Hematopoietic multipotent progenitor cell treated with erythropoietin and hydrocortisone succinate and interleukin-3 and kit ligand, for 4 days (in vitro differentiated cells): ENCODE measurements at places on chromosomes 7 and 10.

GRCh38 chr7:25694699-25695098, 457.3 kb upstream of the NFE2L3 start:
- DNase-seq: no peak

GRCh38 chr7:112262855-112263487, 56.5 kb downstream of the ZNF277 start:
- DNase-seq: no peak

DNA sequence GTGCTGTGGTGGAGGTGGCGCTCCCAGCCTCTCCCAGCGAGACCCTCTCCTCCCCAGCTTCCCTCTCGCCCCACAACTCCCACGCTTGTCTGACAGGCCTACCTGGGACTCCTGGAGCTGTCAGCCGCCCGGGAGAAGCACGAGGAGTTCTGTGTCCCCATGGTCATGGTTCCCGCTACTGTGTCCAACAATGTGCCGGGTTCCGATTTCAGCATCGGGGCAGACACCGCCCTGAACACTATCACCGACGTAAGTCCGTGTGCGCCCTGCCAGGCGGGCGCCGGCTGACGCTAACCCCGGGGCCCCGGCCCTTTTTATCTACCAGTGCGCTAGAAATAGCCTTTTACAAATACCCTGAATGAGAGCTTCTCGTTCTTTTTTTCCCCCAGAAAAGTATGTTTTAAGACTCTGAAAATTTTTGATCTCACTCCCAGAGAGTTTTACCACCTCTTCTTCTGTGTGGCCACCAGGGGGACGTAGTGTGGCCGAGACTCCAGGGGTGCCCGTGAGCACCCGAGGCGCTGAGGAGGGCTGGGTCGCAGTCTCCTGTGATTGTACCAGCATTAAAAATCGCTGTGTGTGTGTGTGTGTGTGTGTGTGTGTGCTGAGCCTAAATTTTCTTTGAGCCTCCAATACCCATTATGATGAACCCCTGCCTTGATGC, 52.6 kb downstream of the PFKP start:
- peak; percentile 73 for DNase-seq

DNA sequence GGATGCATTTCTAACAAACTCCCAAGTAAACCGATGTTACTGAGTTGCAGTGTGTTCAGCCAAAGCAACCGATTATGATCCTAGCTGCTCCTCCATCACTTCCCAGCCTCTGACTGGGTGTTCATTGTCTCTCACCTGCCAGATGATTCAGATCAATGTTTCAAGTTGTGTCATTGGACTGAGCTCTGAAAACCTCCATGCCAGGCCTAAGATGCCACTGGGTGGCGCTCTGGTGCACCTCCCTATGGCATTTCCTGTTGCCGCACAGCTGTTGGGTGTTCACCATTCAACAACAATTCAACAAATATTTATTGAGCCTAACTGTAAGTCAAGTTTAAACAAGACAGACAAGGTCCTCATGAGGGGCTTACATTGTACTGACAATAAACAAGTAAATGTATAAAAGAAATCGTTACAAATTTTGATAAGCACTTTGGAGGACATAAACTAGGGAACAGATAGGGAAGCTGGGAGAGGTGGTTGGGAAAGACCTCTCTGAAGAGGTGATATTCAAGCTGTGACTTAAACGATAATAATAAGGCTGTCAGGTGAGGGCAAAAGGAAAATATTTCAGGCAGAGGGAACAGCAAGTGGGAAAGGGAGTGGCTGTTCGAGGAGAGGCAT, 22.8 kb downstream of the RGR start:
- peak; percentile 63 for DNase-seq

- peak; percentile 65 for DNase-seq
Measured at GRCh38 chr7:66140924-66141323, 26.3 kb downstream of the CRCP start.

GRCh38 chr7:121160150-121161008, 168.4 kb upstream of the WNT16 start:
- DNase-seq: peak; percentile 15

DNA sequence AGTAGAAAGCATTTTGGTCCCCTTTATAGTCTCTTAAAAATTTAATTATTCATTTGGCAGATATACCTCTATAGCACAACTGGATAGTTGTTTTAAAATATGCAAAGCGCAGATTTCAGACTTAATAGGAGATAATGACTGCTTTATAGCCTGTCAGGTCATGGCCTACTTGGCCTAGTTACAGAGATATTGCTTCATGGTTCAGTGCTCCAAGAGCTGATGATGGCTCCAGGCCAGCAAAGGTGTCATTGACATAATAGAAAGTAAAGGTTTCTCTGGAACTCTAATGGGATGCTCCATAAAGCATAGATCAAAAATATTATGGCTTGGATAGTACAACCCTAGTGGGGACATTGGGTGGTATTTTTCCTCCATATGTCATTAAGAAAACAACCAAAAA, 285.7 kb downstream of the NXPH1 start:
- no peak for DNase-seq

DNA sequence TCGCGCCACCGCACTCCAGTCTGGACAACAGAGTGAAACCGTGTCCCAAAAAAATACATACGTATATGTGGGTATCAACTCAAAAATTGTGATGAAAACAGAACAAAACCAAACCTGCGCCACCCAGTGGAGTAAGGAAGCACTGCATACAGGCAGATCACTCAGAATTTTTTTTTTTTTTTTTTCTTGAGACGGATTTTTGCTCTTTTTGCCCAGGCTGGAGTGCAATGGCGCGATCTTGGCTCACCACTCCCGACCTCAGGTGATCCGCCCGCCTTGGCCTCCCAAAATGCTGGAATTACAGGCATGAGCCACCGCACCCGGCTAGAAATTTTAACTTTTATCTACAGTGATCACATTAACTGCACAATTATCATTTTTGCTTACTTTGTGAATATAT, 9.1 kb upstream of the TMEM236 start:
- DNase-seq: peak; percentile 88

- no peak for DNase-seq
Measured at GRCh38 chr7:34220506-34221185, 315.3 kb downstream of the BMPER start.

DNA sequence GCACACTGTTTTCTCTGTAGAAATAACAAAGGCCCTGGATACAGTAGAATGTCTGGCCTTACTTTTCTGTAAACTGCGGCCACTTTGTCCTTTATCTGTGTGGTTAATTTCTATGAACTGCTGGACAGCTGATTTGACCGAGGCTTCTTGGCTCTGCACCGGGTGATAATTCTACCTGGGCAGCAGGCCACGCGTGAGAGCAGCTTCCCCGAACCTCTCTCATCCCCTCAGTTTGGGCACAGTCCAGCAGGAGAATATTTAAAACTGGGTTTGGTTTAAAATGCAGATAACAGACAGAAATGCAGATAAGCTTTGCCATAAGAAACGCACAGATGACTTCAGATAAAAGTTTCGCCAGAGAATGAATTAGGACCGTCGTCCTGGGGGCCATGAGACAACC, 81.0 kb downstream of the CELF2 start:
- DNase-seq: peak; percentile 10

DNA sequence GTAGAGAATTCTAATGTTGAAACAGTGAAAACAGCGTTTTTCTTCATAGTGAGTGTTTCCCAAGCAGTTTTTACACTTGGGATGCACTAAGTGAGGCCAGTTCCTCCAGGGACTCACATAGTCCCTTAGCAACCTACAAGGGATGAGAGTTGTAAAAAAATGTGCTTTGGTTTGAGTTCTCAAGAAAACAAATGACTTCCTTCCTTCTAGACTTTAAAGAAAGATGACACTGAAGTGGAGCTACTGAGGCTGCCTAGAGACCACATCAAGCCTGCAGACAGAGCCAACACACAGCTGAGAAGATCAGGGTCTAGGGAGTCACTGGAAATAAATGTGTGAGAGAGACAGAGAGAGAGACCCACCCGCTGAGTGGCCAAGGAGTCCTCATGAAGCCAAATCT, 264.4 kb downstream of the TNS3 start:
- DNase-seq: no peak

- no peak for DNase-seq
Measured at GRCh38 chr7:12094365-12094921, 116.7 kb upstream of the TMEM106B start.

DNA sequence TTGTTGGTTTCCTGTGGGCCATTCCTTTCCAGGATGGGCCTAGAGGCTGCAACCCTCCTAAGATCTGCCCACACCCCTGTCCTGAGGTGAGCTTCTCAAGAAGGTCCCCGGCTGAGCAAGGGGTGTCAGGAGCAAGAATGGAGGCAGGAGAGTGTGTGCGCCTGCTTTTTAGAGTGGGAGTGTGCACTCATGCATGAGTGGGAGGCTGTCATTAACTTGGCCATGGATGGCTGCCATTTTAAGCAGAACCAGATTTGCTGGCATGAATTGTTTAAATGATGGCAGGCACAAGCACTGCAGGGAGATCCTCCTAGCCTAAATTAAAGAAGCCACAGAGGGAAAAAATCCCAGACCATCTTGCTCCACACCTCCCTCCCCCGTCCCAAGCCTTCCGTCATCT, 2.9 kb upstream of the SGPL1 start:
- DNase-seq: no peak

DNA sequence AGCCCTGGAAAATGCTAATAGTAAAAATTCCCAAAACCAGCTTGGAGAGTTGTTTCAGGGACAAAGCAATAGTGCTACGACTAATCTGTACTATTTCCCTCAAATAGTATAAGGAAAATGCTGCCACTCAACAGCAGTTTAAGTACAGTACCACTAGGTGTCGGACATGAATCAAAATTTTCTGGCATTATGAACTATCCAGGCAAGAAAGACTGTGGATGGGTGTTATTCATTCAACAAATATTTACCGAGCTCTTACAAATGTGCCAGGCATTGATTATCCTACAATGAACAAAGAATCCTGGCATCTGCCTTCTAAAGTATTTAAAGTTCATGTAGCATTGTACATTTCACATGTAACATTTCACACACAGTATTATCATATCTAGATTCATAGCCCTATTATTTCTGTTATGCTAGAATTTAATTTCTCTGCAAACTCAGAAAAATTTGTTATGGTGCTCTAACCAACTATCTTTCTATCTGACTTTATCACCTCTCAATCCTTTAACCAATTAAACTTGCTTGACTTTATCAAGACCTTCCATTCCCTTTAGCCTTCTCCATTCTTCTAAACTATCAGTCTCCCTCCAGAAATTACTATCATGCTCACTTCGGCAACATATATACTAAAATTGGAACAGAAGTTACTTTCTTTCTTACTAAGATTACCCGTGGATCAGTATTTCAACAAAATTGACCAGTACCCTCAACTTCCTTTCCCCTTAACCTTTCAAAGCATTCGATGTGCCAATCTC, 80.6 kb downstream of the ARHGAP21 start:
- peak; percentile 84 for DNase-seq

DNA sequence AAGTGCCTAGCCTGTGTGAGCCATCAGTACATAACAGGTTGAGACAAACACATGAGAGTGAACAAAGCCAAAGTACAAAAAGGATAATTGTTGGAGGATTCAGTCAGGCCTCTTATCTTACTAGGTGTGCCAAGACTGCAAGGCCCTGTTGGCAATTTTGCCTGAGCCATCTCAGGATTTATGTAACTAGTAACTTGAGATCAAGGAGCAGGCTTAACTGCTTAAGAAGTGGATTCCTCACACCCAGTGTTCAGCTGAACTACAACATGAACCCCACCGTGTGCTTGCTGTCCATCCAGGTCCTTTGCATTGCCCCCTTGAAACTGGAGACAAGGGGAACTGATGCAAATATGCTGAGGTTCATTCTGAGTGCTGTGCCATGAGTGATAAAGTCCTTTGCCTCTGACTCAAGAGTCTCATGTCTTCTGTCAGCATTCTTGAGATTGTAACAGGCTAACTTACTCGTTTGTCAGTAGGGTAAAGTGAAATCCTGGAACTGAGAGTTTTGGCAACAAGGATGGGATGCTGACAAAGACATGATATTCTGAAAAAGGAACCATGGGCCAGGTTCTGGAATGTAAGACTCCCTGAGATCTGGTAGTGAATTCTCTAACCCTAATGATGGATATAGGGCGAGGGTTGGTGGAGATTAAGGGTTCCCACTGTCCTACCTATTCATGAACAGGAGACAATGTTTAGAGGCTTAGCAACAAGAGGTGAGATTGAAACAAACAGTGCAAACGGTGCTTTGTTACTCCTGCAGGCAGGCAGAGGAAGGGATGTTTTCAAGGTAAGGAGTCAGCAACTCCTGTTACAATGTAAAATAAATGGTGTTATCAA, 44.1 kb upstream of the GATAD1 start:
- no peak for DNase-seq

DNA sequence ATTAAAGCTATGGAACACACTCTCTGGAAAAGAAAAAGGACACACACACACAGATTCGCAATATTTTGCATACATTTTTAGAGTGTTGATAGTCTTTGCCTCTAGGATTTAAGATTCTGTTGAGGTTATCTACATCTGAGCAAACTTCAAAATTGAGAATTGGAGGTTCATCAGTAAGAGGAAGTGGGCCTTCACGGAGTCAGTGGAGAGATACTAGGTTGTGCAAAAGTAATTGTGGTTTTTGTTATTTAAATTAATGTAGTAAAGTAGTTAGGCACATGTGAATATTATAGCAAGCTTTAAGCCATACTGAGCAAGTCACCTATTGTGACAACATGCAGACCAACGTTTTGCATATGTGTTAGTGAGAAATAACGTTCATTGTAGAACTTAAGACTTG, 19.8 kb upstream of the NXPH1 start:
- no peak for DNase-seq

DNA sequence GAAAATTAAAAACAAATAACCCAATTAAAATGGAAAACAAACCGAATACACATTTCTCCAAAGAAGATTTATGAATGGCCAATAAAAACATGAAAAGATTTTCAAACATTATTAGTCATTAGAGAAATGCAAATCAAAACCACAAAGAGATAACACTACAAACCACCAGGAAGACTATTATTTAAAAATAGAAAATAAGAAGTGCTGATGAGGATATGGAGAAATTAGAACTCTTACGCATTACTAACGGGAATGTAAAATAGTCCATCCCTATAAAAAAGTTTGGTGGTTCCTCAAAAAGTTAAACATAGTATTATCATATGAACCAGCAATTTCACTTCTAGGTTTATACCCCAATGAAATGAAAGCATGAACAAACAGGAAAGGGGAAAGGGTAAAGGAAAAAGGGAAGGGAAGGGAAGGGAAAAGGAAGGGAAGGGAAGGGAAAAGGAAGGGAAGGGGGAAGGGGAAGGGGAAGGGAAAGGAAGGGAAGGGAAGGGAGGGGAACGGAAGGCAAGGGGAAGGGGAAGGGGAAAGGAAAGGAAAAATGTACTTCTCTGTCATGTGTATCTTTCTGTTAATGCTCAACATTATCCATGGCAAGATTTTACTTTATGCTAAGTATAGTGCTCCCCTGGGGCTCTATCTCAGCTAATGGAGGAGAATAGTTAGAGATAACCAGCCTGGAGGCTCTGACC, 125.3 kb upstream of the RSU1 start:
- no peak for DNase-seq

GRCh38 chr7:37149051-37149772, 299.5 kb downstream of the ELMO1 start:
- DNase-seq: no peak

- DNase-seq: no peak
Measured at GRCh38 chr10:66587680-66588050, 338.2 kb upstream of the LRRTM3 start.
